Iris pigment epithelial cell (primary cell): ENCODE measurements at places on chromosomes 7 and 10.

GRCh38 chr10:30911303-30911863 lies 120.3 kb downstream of the ZNF438 start:
- no peak for DNase-seq

- peak; percentile 80 for DNase-seq
Observed at GRCh38 chr10:24272374-24272773, 63.4 kb downstream of the KIAA1217 start.

DNA sequence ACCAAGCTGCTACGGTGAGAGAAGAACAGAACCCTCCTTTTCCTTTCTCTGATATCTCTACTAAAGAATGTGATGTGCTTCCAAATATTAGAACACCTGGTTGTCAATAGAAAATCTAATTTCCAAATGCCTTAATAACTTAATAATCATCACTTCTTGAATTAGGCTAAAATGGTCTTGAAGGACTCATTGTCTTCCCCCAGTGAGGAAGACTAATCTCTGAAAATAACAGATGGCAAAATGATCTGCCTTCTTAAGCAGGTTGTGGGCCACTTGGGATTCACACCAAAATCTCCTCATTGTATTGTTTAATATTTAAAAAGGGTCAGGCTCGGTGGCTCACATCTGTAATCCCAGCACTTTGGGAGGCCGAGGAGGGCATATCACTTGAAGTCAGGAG lies 805.9 kb upstream of the AUTS2 start:
- no peak for DNase-seq

DNA sequence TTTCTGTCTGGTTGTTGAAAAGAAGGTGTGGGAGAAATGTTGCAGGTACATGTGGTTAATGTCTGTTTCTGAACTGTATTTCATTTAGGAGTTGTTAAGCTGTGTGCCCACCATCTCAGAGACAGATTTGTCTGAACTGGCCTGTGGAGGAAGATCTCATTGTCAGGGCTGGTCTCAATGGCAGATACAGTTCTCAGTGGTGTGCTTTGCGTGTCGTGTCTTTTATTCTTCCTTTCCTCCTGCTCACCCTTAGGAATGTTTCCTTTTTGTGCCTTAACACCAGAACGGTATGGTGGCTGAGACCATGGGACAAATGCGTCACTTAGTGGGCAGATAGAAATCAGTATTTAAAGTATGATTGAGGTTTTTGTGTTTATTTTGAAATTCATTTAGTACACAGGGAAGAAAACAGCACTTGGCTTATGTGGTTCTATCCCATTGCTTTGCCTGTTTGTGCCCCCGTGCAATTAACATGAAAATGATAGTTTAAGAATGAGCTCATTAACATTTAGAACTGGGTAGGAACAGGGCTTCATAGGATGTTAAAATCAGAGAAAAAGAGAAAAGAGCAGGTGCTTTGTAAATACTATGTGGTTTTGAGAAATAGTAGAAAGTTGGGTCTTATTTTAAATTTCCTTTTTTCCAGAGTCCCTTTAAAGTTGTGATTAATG lies 112.6 kb downstream of the AUTS2 start:
- no peak for DNase-seq

DNA sequence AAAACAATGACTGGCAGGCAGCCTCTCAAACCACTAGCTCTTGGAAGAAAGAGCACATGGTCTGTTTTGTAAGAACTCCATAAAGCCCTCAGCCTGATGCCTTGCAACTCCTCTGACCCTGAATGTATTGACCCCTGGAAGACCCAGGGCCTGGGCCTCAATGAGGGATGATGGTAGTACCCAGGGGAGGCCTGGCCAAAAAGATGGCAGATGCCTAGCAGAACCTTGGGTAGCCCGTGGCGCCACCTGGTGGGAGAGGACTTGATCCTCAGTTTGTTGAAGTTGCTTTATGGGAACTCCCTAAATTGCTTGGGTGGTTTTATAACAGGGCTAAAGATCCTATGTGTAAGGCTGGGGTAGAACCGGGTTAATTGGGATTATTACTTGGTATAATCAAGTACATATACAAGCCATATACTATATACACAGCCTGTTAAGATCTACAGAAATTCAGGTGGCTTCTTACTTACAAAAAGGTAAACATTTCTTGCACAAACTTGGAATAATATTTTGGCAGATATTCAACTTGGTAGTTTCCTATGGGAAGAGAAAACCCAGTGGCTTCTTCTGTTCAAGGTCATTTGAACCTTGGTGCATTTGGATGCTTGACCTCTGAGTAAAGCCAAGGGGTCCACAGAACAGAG lies 95.8 kb upstream of the CACUL1 start:
- peak; percentile 66 for DNase-seq

DNA sequence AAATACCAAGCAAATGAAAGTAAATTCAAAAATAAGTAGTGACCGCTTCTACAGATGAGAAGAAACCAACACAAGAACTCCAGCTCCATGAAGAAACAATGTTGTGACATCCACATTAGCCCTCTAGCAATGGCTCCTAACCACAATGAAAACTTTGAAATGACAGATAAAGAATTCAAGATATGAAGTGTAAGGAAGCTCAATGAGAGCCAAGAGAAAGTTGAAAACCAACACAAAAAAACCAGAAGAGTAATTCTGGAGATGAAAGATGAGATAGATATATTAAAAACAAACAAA lies 68.2 kb upstream of the DDC start:
- DNase-seq: peak; percentile 49

DNA sequence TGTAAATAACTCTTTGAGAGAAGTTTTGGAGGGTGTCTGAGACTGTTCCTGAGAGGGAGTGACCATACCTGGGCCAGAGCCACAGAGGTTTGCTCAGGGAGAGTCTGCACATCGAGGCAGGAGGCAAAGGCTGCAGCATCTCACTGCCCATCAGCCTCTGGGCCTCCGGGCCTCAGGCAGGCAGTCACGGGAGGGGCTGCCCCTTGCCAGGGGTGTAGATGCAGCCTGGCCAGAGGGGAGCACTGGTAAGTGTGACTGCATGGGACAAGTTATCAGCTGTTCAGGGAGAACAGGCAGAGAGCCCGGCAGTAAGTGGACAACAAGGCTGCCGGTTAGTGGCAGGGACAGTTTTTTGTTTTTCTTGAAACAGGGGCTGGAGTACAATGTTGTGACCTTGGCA lies 55.9 kb downstream of the ZNF467 start:
- DNase-seq: no peak

DNA sequence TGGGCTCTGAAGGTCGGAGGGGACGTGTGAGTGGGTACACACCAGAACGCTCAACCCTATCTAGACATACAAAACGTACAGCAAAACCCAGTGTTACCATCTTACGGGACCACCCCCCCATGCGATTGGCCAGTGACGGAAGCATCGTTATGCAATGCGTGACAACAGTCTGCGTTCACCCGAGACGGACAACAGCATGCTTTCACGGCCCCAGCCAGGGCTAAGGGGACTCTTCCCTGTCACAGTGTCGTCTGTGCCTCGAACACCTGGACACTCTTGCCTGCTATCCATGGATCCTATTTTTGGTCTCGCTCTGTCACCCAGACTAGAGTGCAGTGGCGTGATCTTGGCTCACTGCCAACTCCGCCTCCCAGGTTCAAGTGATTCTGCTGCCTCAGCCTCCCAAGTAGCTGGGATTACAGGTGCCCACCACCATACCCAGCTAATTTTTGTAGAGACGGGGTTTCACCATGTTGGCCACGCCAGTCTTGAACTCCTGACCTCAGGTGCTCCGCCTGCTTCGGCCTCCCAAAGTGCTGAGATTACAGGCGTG lies 23.3 kb downstream of the DPYSL4 start:
- DNase-seq: no peak

- no peak for DNase-seq
Observed at GRCh38 chr7:136275794-136276193, 298.6 kb upstream of the MTPN start.

DNA sequence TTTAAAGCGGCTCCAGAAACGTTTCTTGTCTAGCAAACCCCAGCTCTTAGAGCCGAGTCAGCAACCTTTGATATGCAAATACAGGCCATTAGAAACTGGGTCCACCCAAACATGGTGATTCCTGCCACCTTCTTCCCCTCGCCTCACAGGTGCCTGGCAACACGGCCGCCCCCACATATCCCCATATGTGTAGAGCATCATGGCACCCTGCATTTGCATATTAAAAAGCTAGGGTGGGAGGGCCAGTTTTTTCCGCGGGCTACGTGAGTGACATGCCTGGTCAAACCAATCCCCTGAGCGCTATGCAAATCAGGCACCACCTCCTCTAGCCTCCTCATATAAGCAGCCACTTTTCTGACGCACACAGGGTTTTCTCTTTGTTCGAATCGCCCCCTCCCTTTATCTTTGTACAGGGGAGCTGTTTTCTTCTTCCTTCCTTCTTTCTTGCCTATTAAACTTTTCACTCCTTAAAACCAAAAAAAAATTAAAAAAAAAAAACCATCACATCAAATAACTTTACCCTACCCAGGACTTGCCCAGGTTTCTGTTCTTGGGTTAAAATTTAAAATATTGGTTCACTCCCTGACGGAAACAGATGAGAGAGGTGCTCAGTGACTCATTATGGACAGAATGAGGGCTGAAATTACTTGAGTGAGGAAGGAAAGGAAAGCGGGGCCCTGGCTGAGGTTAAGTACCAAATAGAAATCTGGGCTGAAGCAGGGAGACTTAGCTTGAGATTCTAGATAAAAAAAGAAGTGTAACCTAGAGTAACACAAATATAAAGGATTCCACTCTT lies 59.8 kb downstream of the COA1 start:
- peak; percentile 71 for DNase-seq

DNA sequence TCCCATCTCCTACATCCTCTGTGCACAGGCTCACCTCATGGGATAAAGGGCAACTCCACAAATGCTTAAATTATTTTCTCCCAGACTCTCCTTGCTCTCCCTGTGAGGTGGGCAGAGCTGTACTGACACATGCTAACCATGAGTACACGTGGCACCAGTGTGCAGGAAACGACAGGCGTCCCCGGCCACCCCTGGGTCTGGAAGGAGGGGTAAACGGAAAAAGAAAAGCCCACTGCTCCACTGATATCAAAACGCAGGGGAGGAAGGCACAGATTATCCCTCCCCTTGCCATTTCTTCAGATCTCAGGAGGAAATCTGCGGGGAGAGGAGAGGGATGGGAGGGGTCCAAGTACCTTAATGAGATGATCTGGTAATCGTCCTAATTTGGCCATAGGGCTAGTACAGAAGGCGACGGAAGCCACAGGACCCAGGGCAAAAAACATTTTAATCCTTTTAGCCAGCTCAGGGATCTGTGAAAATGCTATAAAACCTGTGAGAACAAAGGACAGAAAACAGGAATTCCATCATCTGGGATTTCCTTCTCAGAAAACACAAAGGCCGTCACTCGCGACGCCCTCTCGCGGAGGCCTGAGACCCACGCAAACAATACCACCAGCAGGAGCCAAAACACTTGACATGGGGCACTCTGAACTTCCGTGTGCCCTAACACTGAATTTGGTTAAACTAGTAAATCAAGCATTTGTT lies 17.8 kb upstream of the CH25H start:
- DNase-seq: peak; percentile 23

GRCh38 chr7:49762666-49763065 lies 10.8 kb upstream of the VWC2 start:
- no peak for DNase-seq

DNA sequence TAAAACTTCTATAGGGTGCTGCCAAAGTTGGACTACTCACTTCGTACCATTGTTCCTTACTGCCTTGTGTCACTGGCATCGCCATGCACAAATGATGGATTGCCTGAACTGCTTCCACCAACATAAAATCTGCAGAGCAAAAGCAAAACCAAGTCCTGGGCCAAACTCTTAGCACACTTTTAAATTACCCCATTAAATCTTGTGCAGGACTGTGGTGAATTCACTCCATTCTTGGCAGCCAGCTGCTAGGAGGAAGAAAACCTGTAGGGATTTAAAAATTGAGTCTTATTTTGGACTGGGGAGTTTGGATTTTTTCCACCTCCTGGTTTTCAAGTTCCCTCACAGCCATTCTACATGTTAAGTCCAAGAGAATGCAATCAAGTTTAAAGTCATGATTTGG lies 646.9 kb downstream of the SORCS3 start:
- DNase-seq: no peak

DNA sequence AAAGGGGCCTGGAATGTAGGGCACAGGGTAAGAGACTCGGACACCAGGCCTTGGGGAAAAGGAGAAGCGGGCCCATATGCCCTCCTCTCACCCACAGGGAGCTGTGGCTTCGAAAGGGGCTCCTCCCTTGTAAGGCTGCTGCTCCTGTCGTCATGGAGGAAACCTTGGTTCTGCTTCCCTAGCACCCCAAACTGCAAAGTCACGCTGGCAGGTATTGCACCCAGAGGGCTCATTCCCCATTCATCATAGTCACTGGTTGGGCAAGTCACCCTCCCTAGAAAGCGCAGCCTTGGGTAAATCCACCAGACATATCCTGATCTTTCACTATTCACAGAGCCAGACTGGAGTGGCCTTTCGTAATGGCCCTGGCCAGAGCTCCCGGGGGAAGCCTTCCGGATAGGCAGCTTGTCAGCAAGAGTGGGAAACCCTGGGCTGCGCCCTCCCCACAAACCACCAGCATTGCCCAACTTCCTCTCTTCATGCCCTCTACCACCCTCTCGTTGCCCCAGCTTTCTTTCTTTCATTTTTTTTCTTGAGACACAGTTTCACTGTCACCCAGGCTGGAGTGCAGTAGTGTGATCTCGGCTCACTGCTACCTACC lies 121.0 kb downstream of the HIP1 start:
- DNase-seq: peak; percentile 54

DNA sequence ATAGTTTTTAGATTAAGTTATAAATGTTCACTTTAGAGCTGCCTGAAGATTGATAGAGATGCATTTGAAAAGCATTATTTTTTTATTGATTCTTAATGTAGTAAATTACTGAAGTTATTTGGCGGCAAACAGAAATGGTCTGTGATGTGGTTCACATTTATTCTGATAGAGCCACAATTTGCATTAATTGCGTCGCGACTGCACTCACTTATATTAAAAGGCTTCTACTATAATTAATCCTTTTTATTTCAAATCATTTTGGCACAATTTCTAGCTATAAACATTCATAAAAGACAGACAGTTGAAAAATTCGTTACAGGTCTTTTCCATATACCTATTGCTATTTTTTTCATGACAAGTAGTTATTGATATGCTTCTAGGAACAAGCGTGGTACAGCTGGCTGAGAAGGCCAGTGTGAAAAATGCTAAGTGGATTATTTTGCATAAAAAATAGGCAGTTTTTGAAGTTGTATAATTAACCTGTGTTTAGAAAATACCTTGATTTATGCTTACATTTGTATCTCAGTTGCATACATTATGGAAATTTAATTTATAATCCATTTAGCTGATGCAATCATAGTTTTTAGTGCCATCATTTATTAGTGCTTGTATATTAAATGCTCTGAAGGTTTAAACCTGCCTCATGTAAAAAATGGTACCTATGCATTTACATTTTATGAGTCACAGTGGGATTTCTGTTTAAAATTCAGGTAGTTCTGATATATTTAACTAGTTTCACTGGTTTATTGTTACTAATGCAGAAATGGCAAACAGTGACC lies 92.1 kb upstream of the DNAJB6 start:
- DNase-seq: no peak

DNA sequence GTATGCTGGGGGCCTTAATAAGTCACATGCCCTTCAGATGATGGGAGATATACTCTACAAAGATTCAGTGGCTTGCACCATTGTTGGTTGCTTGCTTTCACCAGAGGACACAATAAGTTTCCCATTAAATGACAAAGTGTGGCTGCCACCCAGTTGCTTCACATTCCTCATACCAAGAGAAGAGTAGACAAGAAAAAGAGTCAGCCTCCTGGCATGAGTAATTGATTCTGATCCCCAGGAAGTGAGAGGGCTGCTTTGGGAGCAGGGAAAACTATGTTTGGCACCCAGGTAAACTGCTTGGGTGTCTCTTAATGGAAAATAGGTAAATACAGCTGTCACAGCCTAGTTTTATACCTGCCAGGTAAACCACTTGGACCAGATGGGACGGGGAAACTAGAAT lies 66.7 kb upstream of the IL6 start:
- DNase-seq: no peak
